ENCODE measurements at places on chromosomes 12 and 14. TPM values are rescaled to one million over a fixed set of nuclear protein-coding genes. Genes with fewer than 3 reads are reported as not detected.

Gene DGLUCY
- total RNA-seq: 131 TPM

- no peak for DNase-seq
These were observed 80.8 kb downstream of the ZNF664 start for GRCh38 chr12:124053851-124054250.

GRCh38 chr14:42533476-42533875 lies 926.8 kb downstream of the LRFN5 start:
- no peak for DNase-seq

Gene TMEM229B
- total RNA-seq: 1.6 TPM

DNA sequence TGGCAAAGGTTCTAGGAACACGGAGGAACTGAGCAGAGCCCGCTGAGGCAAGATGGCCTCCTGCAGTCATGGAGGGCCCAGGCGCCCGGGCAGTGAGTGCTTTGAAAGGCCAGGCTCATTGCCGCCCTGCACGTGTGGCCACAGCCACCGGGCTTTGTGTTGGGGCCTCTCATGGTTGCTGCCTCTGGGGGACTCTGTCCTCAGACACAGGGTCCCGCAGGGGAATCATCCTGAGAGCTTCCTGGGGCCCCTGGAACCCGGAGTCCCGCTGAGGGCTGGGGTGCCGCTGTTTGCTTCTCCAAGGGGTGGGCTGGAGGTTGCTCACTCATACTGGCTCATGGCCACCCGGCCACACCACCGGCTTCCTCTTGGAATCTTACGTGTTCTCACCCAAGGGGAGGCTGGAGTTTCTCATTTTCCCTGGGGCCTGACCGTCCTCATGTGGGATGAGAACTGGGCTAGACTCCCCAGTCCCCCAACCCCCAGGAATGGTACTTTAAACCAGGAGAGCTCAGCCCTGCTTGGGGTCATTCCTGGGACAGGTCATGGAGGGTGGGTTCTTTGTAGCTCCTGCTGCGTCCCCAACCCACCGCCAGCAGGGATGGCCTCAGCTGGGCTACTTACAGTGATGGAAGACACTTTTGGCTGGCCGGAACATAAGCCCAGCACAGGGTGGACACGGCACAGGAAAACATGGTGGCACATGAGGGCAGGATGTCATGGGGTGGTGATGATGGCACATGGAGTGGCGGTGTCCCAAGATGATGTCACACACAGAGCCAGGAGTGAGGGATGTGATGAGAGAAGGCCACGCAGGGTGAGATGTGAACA lies 21.1 kb upstream of the LRTM2 start:
- no peak for DNase-seq

Gene TEX22
- total RNA-seq: 0.46 TPM

DNA sequence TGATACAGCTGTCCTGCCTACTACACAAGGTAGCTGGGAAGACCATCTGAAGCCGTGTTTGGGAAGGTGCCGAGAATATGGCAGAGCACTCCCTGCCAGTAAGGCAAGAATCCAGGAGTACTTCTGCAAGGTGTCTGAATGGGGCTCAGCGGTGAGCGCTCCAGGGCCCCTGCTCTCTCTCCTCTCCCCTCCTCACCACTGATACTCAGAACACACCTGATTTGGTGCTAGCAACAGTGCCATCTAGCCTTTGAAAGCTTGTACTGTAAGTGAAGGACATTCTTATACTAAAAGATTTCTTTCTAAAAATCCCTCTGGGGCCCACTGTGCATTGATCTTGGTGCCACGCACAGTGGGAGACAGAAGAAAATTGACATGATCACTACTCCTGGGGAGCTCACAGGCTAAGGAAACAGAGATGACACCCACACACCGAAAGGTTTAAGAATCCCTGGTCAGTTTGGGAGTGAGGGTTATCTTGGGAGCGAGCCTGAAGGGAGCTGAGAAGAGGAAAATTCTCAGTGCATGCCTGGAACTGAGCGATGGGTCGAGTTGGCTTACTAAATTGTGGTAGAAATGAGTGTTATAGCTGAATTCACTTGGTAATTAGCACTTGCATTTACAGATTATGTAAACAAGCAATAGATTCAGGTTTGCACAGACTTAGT lies 216.9 kb downstream of the NTF3 start:
- no peak for DNase-seq

- DNase-seq: no peak
These were observed 15.4 kb downstream of the ACTR10 start for GRCh38 chr14:58215191-58215914.

- no peak for DNase-seq
These were observed 1.2 kb downstream of the KHNYN start for GRCh38 chr14:24430682-24431568.

GRCh38 chr14:47257013-47257412 lies 418.4 kb downstream of the MDGA2 start:
- no peak for DNase-seq

- DNase-seq: no peak
These were observed 6.6 kb downstream of the PPP4R4 start for GRCh38 chr14:94180655-94181271.

Gene CAPZA3
- not detected for total RNA-seq

DNA sequence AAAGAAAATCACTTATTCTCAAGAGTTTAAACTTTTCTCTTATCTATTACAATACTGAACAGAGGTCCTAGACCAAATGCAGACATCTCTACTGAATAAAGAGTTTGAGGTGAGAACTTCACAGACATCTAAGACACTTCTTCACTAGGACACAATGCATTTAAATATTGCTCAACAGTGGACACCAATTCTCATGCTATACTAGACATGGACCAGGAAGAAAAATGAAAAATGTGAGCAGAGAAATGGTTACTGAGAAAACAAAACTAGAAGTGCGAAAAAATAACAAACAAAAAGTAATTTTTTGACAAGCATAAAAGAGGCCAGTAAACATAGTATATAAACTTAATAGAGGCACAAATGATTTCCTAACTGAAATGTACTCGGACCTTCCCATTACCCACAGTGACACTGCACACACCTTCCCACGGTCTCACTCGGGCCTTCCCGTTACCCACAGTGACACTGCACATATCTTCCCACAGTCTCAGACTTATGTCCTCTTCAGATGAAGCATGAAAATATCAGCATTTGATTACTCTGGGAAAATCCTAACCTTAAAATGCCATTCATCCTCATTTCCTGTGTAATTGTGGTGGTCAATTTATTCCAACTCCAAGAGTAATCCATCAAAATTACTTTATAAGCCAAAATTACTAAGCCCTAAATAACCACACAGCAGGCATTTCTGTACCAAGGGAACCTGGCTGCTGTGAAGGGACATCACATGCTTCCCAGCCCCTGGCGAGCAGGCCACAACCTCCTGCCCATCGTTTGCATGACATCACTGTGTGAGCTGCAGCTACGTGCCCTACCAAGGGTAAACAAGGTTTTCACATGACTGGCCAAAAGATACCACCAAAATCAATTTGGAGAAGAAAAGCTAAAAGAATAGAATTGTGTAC lies 6.4 kb downstream of the SLC15A4 start:
- DNase-seq: peak; percentile 93

DNA sequence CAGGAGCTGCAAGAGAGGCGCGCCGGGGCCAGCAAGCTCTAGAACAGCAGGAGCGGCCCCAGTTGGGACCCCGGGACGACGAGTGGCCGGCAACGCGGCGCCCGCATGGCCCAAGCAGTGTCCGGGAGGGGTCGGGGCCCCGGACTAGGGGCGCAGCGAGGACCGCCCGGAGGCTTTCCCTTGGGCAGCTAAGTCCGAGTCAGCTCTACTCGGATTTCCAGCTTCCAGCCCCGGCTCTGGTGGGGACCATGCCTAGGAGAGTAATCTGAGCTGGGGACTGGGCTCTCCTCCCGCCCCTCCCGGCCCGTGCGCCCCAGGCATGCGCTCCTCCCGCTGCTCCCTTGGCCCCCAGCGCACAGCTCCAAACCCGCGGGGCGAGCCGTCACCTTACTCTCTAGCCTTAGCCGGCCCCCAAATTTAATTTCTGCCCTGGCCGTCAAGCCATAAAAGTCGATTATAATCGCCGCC lies 41.6 kb upstream of the CAPRIN2 start:
- no peak for DNase-seq

DNA sequence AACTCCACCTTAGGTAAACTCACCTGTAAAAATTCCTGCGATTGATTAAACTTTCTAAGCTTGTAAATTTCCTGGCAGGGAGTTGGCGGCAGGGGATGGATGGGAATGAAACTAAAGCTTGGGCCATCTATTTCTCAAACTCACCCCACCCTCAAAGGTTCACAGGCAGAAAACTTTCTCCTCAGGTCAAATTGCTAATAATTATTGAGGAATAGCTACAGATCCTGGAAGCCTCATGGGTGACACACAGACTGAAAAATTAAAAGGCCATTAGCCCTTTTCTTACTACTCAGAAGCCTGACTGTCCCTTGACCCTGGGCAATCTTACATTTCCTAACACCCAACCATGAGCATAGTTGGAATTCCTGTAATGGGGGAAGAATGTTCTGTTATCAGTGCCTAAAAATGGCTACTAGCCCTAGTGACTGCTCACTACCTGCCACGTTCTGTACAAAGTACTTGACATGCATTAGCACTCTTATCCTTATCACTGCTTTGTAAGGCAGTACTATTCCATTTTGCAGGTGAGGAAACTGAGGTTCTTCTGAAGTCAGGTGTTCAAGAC lies 12.4 kb upstream of the SYNDIG1L start:
- DNase-seq: no peak

DNA sequence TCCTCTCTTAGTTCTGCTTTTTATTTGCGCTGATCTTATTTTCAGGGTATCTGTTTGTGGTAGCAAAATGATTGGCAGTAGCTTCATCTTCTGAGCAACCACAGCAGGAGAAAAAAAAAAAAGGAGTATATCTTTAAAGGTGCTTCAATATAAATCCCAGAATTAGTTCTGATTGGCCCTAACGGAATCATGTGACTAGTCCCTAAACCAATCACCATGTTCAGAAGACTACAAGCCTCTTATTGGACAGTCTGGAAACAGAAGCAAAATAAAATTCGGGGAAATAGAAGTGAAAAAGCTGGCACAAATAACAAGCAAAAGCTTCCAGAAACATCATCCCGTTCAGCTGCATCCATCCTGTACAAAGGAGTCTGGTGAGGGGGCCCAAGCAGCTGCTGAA lies 49.9 kb upstream of the PTPRO start:
- DNase-seq: no peak

GRCh38 chr12:122845865-122846621 lies 10.8 kb downstream of the HIP1R start:
- DNase-seq: peak; percentile 69

Gene RNASE7
- total RNA-seq: not detected

DNA sequence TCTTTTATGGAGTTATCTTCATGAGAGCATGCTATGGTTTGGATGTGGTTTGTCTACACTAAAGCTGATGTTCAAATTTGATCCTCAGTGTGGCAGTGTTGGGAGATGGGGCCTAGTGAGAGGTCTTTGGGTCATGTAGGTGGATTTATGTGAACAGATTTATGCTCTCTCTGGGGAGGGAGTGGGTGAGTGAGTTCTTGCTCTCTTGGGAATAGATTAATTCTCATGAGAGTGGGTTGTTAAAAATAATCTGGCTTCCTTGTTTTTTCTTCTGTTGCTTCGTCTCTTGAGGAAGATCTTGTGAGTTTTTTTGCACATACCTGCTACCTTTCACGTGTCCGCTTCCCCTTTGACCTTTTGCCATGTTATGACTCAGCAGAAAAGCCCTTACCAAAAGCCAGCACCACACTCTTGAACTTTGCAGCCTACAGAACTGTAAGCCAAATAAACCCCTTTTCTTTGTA lies 20.5 kb downstream of the DERA start:
- no peak for DNase-seq

Gene CNPY2
- 38.0 TPM for total RNA-seq

Gene FGD4
- total RNA-seq: 19.4 TPM

DNA sequence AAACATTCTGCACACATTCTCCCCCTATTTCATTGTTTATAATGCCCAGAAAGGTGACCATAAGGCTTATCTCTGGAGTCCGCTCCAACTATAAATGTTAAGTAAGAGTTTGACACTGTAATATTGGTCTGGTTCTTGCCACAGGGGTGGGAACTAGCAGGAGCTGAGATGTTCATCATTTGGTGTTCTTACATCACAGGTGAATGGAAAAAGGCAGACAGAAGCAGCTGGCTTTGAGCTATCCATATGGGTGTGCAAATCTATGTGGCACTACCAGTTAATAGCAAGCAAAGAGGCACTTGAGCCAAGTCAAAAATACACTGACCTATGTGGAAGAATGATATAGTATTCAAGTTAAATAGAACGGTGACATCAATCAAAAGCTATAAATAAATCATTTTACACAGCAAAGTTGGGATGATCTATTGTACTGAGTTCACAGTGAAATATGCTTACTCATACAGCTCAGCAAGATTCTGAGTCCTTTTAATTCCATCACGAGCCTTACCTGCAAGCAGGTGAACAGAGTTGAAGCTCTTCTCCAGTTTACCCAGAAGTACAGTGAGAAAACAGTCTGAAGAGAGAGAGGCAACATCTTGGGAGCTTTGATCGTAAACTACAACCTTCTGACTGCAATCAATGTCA lies 43.2 kb downstream of the DUSP16 start:
- DNase-seq: no peak

DNA sequence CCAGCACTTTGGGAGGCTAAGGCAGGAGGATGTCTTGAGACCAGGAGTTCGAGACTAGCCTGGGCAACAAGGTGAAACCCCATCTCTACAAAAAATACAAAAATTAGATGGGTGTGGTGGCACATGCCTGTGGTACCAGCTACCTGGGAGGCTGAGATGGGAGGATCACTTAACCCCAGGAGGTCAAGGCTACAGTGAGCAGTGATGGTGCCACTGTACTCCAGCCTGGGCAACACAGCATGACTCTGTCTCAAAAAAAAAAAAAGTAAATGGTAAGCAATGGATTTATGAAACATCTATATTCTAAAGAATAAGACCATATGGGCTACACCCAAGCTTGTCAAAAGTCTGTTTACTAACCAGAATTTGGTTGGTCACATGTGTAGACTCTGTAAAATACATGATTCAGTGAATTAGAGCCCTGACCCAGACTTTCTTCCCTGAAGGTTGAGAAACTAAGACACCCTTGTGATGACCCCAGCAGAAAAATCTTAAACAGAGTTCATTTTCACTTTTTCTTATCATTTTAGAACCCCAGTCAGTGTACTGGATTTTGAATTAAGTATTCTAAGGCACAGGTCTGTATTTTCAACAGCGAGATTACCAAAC lies 12.1 kb downstream of the FGD6 start:
- DNase-seq: no peak

Gene GPRC5D
- not detected for total RNA-seq

DNA sequence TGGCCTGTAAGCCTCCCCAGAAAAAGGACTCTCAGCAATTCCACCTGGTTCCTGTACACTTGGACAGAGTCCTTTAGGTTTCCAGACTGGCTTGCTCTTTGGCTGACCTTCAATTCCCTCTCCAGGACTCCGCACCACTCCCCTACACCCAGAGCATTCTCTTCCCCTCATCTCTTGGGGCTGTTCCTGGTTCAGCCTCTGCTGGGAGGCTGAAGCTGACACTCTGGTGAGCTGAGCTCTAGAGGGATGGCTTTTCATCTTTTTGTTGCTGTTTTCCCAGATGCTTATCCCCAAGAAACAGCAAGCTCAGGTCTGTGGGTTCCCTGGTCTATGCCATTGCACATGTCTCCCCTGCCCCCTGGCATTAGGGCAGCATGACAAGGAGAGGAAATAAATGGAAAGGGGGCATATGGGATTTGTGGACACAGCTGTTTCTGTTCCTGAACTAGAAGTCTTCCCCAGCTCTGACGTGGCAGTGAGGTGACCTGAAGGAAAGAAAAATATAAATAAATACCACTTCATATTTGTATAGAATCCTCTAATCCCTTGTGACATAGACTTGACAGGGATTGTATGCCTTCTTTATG lies 1.3 kb downstream of the RNASE7 start:
- no peak for DNase-seq
